Activated naive CD4-positive, alpha-beta T cell treated with anti-CD3 and anti-CD28 coated beads for 36 hours (primary cell): ENCODE measurements at places on chromosomes 3 and 15. TPM values are rescaled to one million over a fixed set of nuclear protein-coding genes. Genes with fewer than 3 reads are reported as not detected.

DNA sequence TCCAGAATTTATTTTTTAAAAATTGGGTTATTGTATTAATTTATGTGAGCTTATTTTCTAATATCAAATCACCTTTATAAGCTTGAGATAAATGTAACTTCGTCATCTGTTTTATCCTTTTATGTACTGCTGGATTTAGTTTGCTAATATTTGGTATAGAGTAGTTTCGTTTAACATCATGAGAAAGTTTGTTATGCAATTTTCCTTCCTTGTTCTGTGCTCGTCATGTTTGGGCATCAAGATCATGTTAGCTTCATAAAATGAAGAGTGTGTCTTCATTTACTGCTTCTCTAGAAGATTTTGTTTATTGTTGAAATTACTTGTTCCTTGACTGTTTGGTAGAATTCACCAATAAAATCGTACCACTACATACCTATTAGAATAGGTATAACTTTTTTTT, 262.1 kb upstream of the SATB1 start:
- DNase-seq: no peak

The LDHAL6B gene
- not detected for total RNA-seq

DNA sequence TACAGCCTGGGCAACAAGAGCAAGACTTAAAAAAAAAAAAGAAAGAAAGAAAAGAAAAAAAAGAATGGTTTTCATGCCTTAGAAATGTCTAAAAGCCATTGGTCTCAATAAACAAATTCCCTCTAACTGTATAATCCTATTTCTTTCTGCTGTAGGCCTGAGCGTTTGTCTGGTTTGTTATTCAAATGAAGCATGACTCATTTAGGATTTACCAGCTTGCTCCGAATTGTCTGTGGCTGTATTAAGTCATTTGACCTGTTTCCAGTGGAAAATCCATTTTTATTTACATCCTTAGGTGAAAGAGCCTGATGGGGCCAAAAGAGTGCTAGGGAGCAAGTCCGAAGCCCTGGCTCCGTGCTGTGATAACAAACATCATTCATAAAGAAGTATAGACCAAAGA, 73.8 kb downstream of the BDH1 start:
- DNase-seq: no peak

GRCh38 chr15:42932833-42933515, 12.4 kb upstream of the TTBK2 start:
- DNase-seq: no peak
